ENCODE measurements at places on chromosomes 7 and 10.
A peak's percentile ranks its signal among the peaks of the same experiment; 100 is the strongest.

DNA sequence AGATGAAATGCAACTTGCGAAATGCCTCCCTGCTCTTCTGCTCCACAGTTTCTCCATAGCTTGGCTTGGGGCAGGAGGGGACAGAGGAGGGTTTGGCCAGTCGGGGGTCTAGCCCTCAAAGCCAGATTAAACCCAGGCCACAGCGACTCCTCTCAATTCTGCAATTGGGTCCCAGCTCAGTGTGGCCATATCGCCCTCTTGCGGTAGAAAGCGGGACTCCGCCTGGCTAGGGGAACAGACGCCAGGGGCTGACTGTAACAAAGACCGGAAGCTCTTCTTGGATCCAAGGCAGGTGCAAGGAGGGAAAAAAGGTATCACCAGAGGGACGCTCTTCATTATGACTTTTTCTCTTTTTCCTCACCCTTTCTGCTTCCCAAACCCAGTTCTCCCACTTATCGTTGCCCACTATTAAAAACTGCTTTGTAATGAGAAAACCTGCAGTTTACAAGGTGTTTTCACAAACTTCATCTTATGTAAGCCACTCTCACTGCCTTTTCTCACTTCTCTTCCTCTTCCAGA, 36.6 kb upstream of the TNPO3 start:
- DNase-seq: peak; percentile 75

DNA sequence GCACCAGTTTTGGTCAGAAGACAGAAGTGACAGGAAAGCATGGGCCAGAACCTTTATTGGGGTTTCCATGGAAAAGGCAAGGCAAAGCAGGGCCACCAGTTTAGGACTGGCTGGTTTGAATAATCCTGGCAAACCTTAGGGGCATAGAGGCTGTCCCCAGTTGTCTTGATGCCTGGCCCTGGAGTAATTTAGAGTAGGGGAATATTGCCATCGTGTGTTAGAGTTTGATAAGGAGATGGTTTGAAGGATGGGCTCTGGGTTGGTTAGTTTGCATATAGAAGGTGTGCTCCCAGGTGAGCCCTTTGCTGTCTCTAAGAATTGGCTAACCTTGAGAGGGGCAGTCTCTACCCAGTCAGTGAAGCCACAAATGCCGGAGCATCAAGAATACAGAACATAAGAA, 79.6 kb downstream of the ZNF777 start:
- DNase-seq: no peak

DNA sequence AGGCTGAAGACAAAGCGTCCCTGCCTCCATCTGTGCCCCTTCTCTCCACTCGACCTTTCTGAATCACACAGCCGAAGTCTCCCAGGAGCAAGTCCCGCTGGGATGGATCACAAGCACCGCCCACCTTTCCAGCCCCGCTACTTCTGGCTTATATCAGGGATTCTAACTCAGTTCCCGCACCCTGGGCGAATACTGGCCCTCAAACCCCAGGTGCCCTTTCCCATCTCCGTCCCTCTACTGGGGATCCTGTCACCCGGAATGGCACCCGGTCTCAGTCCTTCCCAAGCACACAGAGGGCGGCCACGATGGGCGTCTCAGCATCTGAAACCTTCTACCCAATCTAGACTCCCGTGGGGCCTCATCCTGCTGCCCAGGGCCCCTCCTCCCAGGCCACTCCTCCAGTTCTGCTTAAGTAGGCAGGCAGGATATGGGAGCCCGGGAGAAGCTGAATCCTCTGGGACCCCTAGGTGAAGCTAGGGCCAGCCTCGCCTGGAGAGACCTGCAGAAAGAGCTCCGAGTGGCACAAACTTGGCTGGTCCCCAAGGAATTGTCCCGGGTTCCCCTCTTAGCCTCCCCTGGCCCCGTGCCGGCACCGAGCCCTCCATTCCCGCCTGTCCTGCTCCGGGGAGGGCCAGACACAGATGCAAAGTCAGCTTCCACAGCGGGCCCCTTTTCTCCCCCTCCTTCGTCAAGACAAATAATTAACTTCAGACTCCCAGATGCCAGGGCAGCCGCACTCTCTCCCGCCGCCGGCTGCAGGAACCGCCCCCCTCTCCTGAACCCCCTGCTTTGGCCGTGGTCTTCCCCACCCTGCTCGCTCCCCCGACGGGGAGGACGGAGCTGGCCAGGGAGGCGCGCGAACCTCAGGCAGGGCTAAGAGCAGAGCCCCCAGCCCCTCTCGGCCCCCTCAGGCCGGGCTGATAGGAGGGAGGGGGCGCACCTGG, 612 bp downstream of the KCP start:
- no peak for DNase-seq

DNA sequence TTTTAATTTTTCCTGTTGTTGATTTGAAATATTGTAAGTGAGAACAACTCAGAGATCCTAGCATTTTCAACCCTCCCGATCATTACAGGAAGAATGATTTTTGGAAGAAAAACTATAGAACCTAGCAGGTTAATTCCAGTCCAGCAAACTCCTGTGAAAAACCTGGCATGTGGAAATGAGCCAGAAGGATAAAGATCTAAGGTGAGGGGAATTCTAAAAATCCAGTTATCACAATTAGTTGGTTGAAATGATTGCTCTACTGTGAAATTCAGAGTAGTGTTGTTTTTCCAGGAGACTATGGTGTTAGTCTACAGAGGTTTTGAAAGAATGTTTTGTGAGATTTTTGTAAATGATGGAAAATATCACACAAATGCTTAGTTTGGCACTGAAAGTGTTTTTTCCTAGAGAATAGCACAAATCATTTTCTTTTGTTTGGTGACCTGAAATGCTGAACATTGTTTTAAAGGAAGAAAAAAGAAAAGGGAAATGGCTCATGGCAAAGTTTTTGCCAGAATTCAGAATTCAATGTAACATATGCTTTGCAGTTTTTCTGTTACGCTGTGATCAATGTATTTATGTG, 152.4 kb upstream of the SLC26A5 start:
- no peak for DNase-seq

- no peak for DNase-seq
Observed at GRCh38 chr10:98264378-98265065, 3.5 kb downstream of the LOXL4 start.

DNA sequence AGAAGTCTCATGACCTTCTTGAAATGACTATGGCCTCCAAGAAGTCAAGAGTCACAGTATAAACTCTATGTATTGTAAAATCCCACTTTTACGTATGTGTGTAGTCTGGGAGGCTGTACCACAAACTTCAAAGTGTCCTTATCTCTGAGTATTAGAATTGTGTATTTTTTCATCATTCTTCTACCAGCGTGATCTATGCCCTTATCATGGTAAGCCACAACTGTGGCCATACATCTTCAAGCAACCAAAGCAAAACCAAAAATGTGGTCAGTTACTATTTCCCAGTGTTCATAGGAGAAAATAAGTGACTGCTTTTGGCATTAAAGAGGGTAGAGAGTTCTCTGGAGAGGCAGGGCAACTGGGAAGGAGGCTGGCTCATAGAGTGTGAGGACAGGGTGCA, 42.8 kb downstream of the SPOCK2 start:
- no peak for DNase-seq

GRCh38 chr10:44020322-44021111, 364.4 kb downstream of the CXCL12 start:
- DNase-seq: no peak

DNA sequence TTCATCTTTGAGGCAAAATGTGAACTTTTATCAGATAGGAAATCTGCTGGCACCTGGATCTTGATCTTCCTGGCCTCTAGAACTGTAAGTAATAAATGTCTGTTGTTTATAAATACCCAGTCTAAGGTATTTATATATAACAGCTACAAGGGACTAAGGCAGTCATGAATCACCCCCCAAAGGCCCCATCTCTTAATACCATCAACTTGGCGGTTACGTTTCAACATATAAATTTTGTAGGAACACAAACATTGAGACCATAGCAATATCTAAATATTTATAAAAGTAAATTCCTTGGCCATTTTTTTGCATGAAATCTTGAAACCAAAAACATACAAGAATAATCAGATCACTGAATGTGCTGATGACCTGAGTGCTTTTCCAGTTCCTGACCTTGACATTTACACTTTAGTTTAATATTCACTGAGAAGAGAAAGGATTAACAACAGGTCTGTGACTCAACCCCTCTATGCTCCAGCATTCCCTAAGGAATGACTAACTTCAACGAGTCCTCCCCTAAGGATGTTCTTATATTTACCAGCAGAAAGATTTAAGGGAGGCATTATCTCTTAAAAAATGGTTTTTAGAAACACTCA, 1438.5 kb upstream of the CELF2 start:
- no peak for DNase-seq

- no peak for DNase-seq
Observed at GRCh38 chr7:87344446-87344845, 1.0 kb upstream of the CROT start.

GRCh38 chr10:76695069-76695468, 942.5 kb downstream of the KCNMA1 start:
- no peak for DNase-seq

DNA sequence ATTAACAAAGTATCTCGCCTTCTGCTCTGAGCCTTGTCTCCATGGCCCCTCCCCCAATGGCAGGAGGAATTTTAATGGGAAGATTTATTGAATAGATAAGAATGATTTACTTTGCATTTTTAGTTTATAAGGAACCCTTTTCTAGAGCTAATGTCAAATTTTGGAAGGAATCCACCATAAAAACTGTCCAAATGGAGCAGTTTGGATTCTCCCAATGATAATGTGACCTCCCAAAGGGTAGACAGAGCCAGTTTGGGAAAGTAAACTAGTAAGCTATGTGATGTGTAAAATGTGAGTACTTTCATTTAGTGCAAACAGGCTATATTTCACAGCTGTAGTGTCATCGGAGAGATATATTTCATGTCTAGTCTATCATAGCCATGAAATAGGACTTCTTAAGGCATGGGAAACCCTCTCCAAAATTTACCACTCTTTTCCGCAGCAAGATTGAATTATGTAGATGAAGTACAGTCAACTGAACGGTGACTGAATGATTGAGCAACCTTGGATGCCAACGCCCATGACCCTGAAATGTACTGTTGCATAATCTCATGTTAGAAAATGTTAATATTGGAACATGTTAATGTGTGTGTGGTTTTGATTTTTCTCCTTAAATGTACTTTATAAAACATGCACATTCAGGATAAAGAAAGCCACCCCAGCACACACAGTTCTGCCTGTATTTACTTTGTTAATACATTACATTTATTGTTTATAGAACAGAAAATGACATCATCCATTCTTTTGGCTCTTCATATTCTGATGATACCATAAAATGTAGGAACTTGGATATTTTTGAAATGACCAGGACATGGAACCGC, 140.6 kb downstream of the NRP1 start:
- DNase-seq: no peak

DNA sequence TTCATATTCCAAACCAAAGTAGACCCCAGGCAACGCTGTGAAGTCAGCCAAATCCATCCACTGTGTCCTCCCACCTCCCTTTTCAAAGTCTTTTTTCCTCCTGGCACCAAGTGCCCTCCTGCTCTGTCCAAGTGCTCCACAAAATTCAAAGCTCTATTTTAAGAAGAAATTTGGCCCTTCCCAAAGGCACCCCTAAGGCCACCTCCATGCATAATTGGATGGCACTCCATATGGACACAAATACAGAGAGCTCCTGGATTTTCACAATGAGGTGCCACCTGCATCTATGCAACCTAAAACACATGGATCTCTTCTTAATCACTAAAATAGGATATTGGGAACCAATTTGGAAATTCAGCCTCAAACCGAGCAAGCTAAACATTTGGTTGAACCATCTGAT, 121.6 kb downstream of the RELN start:
- DNase-seq: no peak

DNA sequence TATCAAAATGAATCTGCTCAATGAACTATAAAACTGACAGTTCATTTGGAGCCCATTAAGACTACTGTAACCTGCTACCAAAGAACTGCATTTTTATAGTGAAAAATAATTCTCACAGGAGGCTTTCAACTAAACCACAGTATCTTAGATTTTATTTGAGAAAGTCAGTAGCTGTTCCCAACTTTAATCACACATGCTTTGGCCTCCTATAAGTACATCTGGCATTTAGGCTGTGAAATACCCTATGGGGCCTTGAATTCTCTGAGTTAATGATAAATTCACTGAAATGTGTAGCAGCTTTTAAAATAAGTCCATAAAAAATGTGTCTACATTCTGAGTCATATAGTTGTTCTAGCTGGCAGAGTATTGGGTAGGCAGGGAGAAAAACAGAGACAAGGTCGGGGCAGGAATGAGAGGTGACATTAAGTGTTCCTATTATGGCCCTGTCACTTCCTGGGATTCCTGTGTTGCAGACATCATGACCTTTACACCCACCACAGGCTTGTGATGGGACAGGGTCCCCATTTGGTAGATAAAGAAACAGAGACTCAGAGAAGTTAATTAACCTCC, 588.8 kb downstream of the REEP3 start:
- DNase-seq: no peak

GRCh38 chr10:75076348-75076747, 35.1 kb upstream of the SAMD8 start:
- no peak for DNase-seq

GRCh38 chr10:79331709-79332108, 15.6 kb upstream of the PPIF start:
- peak; percentile 58 for DNase-seq

GRCh38 chr10:30742471-30742870, 112.9 kb upstream of the LYZL2 start:
- DNase-seq: no peak

DNA sequence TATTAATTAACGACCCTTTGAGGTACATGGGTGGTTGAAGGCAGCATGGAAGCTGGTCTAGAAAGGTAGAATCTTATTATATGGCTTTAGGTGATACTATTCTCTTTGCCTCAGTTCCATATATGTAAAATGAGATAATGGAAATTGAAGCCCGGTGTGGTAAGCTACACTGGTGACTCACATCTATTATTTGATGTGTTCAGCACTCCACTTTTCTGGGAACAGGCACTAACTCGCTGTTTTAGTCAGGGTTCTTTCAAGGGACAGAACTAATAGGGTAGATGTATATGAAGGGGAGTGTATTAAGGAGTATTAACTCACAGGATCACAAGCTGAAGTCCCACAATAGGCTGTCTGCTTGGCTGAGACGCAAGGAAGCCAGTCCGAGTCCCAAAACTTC, 4.4 kb upstream of the TRUB1 start:
- peak; percentile 30 for DNase-seq

DNA sequence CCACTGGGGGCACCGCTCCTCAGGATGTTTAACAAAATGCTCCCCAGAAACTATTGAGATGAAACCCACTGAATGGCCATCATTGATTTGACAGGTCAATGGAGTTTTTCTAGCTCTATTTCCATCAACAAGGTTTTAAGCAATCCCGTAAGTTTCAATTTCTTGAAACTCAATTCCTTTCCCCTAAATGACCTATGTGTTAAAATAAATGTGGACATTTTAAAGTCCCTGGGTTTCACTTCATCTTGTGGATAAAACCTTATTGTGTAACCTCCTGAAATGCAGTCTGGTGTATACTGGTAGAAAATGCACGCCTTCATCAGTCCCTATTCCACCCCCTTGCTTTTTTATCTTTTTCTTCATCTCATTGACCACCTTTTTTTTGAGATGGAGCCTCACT, 8.9 kb upstream of the C7orf33 start:
- DNase-seq: no peak

GRCh38 chr7:76155938-76156337, 45.8 kb upstream of the SRRM3 start:
- no peak for DNase-seq

Measured in urothelium cell line (cell line).